ENCODE measurements at places on chromosomes 5 and 9. TPM values are rescaled to one million over a fixed set of nuclear protein-coding genes. Genes with fewer than 3 reads are reported as not detected.

CEP78 gene
- polyA plus RNA-seq, result 20.6 TPM

HACD4 gene
- polyA plus RNA-seq, result 2.3 TPM

NSD1 gene
- 39.7 TPM for polyA plus RNA-seq

PCDHB15 gene
- 7.8 TPM for polyA plus RNA-seq

BARHL1 gene
- not detected for polyA plus RNA-seq

KIF2A gene
- 36.8 TPM for polyA plus RNA-seq

DDX4 gene
- 0.12 TPM for polyA plus RNA-seq

PCDHGA11 gene
- 3.2 TPM for polyA plus RNA-seq

SETD9 gene
- polyA plus RNA-seq, result 8.7 TPM

BTNL9 gene
- 10.6 TPM for polyA plus RNA-seq

PCDHB3 gene
- polyA plus RNA-seq, result 1.8 TPM

TAF1L gene
- 0.09 TPM for polyA plus RNA-seq

RMRP gene
- polyA plus RNA-seq, result not detected

PCDH1 gene
- polyA plus RNA-seq, result 22.4 TPM

All from muscle of back (tissue), 13 donors.